ENCODE measurements at places on chromosomes 5 and 9.

DNA sequence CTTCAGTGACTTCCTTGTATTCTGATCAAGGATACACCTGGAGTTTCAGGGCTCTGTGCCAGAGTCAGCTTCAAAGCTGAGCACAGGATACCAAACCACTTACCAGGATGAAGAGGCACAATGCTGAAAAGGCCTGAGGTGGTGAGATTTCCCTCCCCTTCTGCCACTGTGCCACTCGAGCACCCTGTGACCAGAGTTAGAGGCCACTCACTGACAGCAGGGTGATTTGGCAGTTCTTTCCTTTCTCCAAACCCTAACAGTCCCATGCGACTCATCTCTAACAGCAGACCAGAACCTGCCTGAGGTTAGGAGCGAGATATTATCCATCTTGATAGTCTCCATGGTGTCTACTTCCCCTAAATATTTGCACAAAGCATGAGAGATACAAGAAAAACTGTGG is 1.8 kb downstream of the PLGRKT start:
- DNase-seq, result no peak

DNA sequence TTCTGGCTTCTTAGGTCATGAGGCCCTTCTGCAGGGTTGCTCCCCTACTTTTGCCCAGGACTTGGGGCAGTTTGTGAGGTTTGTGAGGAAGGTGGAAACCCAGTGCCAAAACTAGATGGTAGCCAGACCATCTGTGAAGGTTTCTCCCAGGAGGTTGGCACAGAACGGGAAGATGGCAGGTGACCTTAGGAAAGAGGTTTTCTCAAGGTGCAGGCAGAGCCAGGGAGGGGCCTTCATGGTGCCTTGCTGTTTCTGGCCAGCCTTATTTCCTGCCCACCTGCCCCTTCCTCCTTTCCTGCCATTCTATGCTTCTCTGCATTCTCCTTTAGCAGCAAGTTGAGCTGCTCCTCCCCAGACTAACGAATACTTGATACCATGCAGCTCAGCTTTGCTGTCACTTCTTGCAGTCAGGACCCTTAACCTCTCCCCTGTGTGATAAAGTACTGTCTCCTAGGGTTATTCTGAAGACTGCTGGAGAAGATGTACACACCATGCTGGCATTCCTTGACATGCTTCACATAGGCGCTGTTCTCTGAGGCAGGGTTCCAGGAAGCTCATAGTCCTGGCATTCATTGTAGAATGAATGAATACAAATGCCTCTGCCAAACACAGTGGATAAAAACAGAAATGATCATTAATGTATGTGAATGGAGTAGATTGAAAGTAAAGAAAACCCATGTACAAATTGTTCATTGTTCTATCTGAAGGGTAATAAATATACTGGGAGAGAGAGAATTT is 154.3 kb downstream of the KDM4C start:
- DNase-seq, result no peak

- DNase-seq, result no peak
Observed at GRCh38 chr9:113143432-113144227, 7.2 kb upstream of the SLC31A2 start.

GRCh38 chr9:135840107-135840506 is 67.2 kb downstream of the CAMSAP1 start:
- DNase-seq, result no peak

- DNase-seq, result no peak
Observed at GRCh38 chr9:7172154-7173115, 414.7 kb downstream of the KDM4C start.

DNA sequence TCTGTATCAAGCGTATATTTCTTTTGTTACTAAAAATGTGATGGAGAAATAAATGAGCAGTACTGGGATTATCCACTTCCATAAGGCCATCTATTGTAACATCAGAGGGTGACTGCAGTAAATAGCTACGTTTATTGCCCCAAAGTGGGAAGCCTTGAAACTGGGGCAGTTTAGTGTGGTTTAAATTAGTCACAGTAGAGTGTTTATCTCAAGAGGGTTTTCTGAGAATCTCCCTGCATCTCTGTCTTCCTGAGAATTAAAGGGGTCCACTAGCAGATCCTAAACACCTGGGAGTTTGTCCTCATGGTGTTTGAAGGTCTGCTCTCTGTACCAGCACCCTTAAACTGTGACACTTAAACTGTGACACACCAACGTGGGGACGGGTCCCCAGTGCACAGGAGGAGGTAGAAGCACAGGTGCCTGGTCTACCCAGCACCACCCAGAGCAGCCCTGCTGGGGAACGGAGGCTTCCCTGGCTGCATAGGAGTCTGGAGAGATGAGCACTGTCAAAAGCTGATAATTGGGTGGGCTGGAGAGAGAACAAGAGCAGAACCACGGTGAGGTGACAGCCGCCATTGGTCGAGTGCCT is 25.2 kb downstream of the PRRC2B start:
- no peak for DNase-seq

DNA sequence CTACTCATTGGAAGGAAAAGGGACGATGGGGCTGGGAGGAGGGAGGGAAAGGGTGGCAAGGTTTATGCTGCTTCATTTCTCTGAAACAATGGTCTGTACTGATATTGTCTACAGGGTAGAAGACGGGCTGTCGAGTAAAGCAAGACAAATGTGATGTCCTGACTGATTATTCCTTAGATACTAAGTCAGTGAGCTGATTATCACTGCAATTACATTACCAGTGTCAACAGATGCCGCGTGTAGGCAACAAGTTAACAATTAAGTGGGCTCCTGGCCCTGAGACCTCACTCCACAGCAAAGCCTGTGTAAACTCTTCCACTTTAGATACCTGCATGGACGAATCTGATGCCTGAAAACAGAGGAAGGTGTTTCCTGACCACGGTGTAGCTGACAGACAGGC is 602.8 kb downstream of the IRX1 start:
- no peak for DNase-seq

DNA sequence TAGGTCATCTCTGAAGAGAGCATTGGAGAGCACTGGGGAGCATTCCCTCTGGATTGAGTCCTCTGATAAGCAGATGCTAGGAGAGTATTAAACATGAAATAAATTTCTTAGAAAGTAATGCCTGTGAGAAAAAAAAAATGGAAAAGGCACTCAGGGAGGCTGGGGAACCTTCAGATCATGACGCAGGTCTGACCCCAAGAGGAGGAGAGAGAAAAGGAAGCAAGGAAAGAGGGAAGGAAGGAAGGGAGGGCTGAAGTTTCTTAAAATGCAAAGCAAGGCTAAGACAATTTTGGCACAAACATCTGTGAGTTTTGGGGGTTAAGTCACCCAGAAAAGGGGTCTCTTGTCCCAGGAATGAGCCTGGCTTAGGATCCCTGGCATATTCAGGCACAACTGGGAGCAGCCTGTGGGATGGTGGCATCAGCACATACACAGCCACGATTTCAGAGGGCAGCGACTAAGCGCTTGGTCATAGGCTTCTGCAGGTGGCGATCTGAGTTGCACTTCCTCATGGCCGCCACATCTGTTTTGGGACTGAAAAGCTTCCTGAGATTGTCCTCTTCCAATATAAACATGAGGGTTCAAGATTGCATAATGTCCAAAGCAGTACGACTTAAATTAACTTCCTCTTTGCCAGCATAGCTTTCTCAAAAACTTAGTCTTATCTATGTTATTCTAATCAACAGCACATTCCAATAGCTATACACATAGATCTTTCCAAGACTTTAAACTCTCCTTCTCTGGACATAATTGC is 692.7 kb downstream of the DNAH5 start:
- no peak for DNase-seq

GRCh38 chr5:155027993-155028629 is 14.6 kb downstream of the KIF4B start:
- no peak for DNase-seq

- DNase-seq, result no peak
Observed at GRCh38 chr9:120841930-120842684, 615 bp downstream of the PSMD5 start.

- DNase-seq, result no peak
Observed at GRCh38 chr5:81020478-81021167, 60.5 kb downstream of the RASGRF2 start.

DNA sequence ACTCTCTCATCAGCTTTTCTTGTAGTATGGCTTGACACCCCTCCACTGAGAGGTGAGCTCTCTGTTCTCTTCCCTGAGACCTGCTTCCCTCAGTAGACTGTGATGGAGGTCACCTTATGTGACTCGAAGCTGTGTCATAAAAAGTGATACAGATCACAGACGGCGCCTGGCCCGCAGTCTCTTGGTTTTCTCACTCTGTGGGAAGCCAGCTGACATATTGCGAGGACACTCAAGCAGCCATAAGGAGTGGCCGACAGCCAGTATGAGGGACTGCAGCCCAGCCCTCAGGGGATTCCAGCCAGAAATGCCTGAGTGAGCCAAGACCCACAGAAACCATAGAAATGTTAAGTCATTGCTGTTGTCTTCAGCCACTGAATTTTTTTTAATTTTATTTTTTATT is 38.0 kb downstream of the GADD45G start:
- no peak for DNase-seq

GRCh38 chr5:8943301-8943700 is 602.6 kb downstream of the SEMA5A start:
- DNase-seq, result no peak

- DNase-seq, result no peak
Observed at GRCh38 chr5:145983446-145983845, 47.1 kb downstream of the SH3RF2 start.

Measured in GM04504 (cell line).